Stimulated activated CD4-positive, alpha-beta T cell treated with anti-CD3 and anti-CD28 coated beads, Interleukin-2, amount 100 ng/mL, for 48 hours (primary cell): ENCODE measurements at places on chromosomes 6 and 20.

- DNase-seq = no peak
Observed at GRCh38 chr6:5744497-5744896, 262.2 kb downstream of the NRN1 start.

GRCh38 chr20:32236048-32236533 lies 28.4 kb downstream of the POFUT1 start:
- no peak for DNase-seq

DNA sequence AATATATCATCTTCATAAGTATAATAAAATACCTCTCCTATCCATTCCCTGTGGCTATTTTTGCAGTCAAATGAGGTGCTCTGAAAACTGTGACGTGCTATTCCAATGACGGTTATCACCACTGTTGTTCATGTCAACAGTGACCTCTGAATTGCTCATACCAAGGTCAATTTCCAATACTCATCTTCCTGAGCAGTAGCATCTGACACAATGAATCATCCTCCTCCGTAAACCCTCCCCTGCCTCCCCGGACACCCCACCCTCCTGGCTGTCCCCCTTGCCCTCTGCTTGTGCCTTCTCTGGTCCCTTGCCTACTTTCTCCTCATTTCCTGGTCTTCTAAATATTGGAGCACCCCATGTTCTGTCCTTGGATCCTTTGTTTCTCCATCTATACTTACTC lies 77.7 kb upstream of the SLC22A23 start:
- no peak for DNase-seq

DNA sequence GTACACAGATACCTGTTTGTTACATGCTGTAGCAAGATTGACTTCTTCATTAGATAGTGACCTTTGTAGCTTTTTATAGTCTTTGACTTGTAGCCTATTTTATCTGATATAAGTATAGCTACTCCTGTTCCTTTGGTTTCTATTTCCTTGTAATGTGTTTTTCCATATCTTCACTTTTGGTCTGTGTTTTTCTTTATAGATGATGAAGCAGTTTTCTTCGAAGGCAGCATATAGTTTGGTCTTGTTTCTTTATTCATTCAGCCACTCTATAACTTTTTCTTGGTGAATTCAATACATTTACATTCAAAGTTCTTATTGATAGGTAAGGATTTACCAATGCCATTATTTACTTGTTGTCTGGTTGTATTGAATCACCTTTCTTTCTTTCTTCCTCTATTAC lies 1357.3 kb upstream of the EYS start:
- DNase-seq = no peak

- no peak for DNase-seq
Observed at GRCh38 chr6:156933201-156934068, 156.3 kb downstream of the ARID1B start.

GRCh38 chr6:122129313-122130025 lies 270.0 kb upstream of the HSF2 start:
- no peak for DNase-seq
